Dermis blood vessel endothelial cell (primary cell): ENCODE measurements at places on chromosomes 1 and 21.

DNA sequence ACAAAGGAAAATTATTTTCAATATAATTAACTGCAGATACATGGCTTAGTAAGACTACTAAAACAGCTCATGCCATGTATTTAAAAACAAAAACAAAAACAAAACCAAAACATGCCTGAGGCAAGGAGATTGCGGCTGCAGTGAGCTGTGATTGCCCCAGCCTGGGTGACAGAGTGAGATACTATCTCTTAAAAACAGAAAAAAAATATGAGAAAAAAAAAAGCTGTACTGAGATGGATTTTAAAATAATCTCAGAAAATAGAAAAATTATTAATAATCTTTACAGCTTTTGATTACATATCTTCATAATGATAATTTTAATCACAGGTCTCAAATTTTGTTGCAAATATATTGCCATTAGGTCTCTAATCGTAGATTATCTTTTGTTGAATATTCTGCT is 24.0 kb upstream of the LIN9 start:
- no peak for DNase-seq

GRCh38 chr21:28875078-28875477 is 117.6 kb downstream of the LTN1 start:
- DNase-seq = no peak

DNA sequence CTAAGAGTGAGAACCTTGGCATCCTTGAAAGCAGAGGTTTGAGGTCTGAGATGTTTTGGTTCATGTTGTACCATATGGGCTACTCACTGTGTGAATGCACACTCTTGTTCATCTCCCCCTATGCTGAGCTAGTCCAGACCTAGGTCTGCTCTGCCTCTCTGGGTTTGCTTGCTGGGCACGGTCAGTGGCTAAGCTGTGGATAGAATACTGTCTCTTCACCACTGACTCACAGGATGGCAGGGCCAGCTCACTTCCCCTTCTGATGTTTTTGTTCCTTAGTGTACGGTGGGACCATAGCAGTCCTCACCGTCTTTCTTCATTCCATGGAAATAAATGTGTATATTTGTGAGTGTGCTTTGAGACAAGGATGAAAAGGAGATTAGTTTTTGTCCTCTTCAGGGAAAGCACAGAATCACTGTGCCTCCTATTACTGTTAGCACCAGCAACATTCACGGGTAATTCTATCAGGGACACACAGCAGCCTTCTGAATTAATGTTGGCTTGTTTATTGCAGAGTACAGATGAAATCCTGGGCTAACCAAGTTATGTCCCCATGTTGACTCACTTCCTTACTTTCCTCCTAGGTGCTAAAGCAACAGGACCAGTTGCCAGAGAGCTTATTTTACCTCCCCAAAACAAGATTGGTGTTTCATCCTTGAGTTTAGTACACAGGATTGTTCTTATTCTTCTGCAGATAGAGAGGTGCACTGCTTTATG is 56.9 kb upstream of the IVNS1ABP start:
- peak; percentile 90 for DNase-seq

DNA sequence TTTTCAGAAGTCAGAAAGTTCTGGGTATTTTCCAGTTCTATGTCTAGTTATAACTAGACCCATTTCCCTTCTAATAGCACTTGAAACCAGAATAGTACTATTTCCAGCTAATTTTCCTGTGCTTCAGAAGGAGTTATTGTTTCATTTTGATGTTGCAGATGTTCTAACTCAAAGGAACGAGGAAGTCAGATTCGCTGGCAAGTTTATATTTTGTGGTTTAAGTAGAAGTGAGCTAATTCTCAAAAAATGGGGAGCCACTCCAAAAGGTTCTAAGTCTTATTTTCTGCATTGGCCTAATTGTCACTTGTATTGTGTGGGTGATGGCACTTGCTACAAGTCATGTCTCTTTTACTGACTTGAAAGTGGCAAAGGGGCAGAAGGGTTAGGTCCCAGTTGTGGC is 18.1 kb downstream of the CCDC185 start:
- DNase-seq = no peak

GRCh38 chr21:30081506-30081905 is 85.1 kb downstream of the CLDN17 start:
- DNase-seq = no peak

- DNase-seq = peak; percentile 5
These were observed 23.8 kb downstream of the IGFN1 start for GRCh38 chr1:201214461-201214860.

GRCh38 chr1:5967351-5968160 is 24.7 kb downstream of the NPHP4 start:
- DNase-seq = no peak

GRCh38 chr1:174953285-174954072 is 46.3 kb upstream of the CACYBP start:
- DNase-seq = no peak

GRCh38 chr1:184629266-184629665 is 125.4 kb downstream of the EDEM3 start:
- DNase-seq = no peak

DNA sequence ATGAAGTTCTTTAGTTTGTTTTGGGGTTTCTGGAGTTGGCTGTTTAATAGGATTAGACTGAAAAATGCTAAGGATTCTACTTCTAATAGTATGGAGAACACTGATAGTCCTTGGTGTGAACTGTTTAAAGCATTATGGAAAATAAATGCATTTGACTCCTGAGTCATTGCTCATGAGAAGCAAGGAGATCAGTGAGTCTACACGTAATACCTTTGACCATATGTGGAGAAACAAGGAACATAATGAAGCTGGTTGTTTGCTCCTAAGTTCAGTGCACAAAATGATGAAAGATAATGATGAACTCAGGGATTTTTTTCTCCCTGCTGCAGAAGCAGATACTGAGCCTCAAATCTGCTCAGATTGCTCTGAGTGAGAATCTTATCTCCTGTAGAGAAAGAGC is 158.9 kb upstream of the COL11A1 start:
- DNase-seq = no peak

GRCh38 chr1:78040484-78041089 is 5.2 kb upstream of the GIPC2 start:
- DNase-seq = no peak

- DNase-seq = peak; percentile 16
These were observed 118.1 kb downstream of the EPHB2 start for GRCh38 chr1:22828484-22829308.

DNA sequence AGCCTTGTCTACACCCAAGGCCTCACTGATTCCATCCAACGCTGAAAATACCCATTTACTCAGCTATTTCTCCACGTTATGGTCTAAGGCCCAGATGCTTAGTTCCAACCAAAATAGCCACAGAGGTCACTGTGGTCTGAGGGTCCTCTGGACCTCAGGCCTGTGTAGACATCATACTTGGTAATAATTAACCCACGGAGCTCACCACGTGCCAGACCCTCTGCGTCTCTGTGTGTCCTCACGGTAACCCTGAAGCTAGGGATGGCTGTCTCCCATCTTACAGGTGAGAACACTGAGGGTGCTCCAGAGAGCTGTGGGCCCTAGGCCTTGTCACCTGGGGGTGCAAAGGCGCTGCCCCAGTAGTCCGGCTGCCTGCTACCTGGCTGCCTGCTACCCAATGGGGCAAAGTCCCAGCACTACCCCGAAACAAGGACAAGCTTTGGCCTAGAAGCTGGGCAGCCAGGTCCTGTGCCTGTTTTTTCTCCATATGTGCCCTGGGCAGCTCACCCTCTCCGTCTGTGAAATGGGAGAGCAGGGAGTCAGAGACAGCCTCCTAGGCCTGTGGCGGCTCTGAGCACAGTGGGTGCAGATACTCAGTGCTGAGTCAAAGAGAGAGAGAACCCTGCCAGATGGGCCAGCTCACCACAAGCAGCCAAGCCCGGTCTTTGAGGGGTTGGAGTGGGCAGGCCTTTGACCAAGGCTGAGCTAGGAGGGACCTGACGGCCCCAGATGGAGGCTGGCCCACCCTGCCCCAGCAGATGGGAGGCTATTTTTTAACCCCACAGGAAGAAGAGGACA is 17.0 kb upstream of the RUNX3 start:
- DNase-seq = no peak

GRCh38 chr21:34046917-34047316 is 26.5 kb upstream of the MRPS6 start:
- DNase-seq = no peak

- DNase-seq = no peak
These were observed 126.0 kb upstream of the HMCN1 start for GRCh38 chr1:185608177-185608576.

DNA sequence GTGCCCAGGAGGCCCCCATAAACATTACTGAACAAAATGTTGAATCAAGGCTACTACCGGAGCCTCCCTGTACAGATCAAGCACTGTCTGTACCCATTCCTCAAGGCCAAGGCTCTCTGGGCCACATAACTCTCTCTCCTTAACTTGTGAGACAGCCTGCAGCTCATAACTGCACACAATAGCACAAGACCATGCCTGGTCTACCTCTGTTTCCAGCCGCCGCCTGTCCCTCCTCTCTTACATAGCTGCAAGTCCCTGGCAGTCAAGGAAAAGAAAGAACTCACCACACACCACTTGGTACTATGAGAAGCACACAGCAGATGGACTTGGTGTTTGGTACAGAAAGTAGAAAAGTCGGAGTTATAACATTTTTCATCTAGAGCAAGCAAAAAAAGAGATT is 91.1 kb downstream of the SSBP3 start:
- DNase-seq = no peak

DNA sequence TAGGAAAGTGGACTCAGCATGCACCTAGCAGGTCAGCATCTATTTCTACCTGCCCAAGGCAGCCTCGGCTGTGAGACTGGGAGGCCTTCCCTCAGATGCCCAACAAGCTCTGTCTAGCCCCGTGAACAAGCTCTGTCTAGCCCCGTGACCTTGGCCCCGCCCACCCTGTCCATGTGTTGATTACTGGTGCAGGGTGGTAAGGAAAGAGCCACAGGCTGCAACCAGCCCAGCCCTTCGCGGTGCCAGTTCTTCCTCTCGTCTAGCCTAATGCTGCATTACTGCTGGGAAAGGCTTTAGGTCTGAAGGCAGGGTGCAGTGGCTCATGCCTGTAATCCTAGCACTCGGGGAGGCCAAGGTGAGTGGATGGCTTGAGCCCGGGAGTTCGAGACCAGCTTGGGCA is 2.2 kb downstream of the GPR153 start:
- DNase-seq = no peak

- no peak for DNase-seq
These were observed 83.5 kb upstream of the CDC42BPA start for GRCh38 chr1:227401562-227402342.

DNA sequence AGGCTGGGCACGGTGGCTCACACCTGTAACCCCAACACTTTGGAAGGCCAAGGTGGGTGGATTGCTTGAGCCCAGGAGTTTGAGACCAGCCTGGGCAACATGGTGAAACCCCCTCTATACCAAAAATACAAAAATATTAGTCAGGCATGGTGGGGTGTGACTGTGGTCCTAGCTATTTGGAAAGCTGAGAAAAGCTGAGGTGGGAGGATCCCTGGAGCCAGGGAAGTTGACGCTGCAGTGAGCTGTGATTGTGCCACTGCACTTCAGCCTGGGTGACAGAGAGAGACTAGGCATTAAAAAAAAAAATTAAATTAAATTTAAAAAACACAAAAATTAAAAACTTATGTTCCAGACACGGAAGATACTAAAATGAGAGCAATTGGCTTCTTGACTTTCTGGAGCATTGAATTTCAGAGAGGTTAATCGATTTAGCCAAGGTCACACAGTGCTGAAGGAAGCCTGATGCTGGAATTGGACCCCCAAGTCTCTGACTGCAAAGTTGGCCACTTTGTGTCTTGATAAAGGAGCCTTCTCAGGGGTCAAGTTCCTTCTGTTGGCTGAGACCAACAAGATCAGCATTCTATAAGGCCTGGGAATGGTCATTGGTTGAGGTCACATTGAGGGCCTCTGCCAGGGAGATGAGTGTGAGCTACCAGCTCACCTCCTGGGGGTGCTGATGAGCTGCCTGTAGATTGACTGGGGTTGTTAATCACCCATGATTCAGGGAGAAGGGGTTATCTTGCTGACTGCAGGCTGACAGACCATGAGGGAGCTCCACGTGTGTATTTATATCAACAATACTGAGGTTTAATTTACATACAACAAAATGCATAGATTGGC is 54.3 kb downstream of the RPS6KA1 start:
- peak; percentile 9 for DNase-seq

GRCh38 chr1:207454046-207454964 is at the start of gene CR2:
CR2 (plus strand) TSS chr1:207454328; CDS start chr1:207454419, 91 bp downstream.
- DNase-seq = peak; percentile 2

DNA sequence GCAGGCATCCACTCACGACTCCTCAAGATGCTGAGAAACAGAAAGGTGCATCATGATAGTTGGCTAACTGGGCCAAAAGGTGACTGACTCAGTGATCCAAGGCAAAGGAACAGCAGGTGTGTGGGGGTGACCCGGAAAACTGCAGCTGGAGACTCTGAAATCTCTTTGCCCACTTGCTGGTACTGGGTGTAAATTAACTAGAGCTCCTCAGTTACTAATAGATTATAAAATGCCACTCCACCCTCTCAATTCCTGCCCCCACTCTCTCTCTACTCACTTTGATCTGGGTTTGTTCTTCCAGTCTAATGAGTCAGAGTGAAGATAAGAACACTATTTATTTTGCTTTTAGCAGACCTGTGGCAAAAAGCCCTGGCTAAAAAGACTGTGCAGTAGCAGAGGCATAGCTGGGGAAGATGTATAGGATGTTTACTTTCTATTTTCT is 7.2 kb upstream of the PIGC start:
- DNase-seq = no peak

DNA sequence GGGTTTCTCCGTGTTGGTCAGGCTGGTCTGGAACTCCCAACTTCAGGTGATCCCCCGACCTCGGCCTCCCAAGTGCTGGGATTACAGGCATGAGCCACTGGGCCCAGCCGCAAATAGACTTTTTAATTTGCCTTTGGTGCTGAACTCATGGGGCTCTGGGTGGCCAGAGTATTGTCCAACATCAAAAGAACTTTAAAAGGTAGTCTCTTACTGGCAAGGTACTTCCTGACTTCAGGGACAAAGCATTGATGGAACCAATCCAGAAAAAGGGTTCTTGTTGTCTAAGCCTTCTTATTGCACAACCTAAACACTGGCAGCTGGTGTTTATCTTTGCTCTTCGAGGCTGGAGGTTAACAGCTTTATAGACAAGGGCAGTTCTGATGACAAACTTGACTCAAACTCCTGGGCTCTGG is 3.8 kb upstream of the KTI12 start:
- no peak for DNase-seq

DNA sequence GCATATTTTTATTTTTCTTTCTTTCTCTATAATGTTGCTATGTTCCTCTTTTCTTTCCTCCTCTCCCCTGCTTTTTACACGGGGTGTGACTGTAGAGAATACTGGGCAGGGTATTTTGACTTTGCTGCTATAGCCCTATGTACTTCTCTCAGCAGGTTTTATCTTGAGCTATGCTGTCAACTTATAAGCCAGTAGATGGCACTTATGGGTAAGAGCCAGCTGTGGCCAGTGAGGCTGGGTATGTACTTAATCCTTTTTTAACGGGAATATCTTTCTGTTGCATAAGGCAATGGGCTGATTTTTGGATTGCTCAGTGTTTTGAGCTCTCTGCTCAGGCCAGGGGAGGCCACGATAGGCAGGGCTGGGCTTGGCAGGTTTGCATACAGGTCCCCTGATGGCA is 99.0 kb downstream of the KCNK2 start:
- peak; percentile 67 for DNase-seq
